ENCODE measurements at places on chromosomes 3 and 15.

GRCh38 chr15:86650094-86650493, 570.4 kb downstream of the AGBL1 start:
- no peak for DNase-seq

GRCh38 chr3:49928481-49929017, 1.1 kb downstream of the MON1A start:
- DNase-seq = no peak

- DNase-seq = no peak
Measured at GRCh38 chr15:47587940-47588802, 129.1 kb upstream of the SEMA6D start.

- DNase-seq = no peak
Measured at GRCh38 chr3:36842275-36842674, 77.9 kb upstream of the DCLK3 start.

DNA sequence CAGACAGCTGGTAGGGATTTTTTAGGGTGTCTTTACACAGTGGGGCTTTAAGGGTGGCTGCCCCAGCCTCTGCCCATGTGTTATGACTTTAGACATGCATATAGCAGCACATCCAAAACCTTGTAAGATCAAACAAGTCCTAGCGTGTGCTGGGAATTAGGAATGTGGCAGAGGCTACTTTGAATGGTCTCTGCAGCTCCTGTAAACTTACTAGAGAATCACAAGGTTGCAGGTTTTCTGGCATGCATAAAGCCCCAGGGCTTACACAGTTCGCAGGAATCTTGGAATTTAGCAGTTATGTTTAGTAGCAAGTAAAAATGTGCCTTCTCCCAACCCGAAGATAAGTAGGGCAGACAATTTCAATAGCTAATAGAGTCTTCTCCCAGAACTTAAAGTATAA, 46.9 kb upstream of the COL6A6 start:
- DNase-seq = no peak

GRCh38 chr3:42755681-42756578, 17.1 kb downstream of the CCDC13 start:
- DNase-seq = no peak

GRCh38 chr15:71811752-71812735, 1.7 kb downstream of the NR2E3 start:
- no peak for DNase-seq

DNA sequence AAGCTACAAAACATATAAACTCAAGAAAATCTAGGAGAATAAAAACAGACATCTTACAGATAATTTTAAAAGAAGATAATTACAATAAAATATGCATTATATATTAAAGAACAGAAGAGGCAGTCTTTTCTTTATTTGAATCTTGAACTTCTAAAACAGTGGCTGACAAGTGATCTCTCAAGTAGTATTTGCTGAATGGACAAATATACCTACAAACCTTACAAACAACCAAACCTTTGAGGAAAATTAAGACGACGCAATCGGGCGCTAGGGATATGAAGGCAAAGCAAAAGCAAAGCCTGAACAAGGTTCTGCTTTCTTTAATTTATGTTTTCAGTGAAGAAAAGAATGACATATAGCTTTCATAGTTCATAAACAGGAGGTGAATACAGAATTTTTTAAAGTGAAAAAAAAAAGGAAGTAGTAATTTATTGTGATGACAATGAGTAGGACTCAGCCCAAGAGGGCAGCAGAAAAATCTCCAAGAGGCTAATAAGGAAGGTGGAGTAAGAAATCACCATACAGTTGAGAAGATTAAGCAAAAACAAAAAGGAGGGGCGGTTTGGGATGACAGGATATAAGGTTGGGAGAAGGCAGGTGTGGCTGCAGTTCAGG, 347.8 kb downstream of the TBC1D5 start:
- DNase-seq = no peak

DNA sequence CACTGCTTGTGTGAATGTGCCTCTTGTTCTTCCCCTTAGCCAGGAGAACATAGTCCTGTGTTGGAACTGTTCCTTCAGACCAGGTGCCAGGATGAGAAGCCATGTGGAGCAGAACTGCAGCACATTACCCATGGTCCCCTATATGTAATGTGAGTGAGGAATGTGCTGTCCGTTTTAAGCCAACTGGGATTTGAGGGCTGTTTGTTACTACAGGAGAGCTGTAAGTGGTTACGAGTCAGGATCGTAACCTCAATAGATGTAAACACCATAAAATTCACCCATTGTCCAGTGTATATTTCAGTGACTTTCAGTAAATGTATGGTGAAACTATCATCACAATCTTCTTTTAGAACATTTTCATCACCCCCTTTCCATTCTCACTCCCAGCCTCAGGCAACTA, 10.1 kb upstream of the SCAP start:
- DNase-seq = no peak

- DNase-seq = no peak
Measured at GRCh38 chr3:98445949-98446406, 17.0 kb upstream of the OR5K1 start.

GRCh38 chr15:57866149-57866736, 159.7 kb downstream of the POLR2M start:
- DNase-seq = peak; percentile 1

DNA sequence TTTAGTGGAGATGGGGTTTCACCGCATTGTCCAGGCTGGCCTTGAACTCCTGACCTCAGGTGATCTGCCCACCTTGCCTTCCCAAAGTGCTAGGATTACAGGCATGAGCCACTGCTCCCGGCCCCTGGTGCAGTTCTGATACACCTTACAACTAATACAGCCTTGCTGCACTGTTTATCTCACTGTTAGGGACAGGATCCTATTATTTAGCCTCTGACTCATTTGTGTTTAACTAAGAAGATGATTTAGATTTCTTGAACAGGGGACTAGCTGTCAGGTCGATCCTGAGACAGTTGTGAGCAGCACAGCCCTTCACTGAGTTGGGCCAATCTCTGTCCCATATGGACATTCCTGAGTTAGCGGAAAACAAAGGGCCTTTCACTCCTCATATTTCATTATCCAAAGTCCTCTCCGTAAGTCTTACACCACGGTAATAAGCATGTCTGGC, 19.2 kb downstream of the GYG1 start:
- no peak for DNase-seq

DNA sequence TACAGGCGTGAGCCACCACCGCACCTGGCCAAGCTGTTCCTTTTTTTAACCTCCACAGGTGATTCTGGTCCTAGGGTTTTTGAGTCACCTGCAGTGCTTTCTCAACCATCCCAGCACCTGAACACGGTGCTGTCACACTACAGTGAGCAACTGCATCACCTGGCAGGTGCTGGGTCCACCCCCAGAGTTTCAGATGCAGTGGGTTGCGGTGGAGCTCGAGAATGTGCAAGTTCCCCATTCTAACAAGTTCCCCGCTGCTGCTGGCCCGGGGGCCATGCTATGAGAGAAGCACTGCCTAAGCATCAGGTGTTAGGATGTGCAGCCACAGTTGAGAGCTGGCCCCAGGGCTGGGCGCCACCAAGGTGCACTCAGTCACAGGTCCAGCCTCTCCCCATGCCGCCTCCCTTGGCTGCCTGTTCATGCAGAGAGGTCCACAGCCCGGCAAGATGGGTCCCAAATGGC, 18.0 kb downstream of the ISG20 start:
- DNase-seq = no peak

DNA sequence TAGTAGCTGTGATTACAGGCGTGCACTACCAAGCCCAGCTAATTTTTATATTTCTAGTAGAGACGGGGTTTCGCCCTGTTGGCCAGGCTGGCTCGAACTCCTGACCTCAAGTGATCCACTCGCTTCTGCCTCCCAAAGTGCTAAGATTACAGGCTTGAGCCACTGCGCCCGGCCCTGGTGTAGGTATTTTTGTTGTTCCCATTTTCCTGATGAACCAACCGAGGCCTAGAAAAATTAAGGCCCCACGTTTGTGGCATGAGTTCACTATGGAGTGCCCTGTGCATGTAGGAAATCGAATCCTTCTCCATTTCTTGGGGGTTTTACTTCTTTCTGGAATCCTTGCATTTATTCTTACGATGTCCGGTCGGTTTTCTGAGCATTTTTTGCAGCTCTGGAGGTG, 14.3 kb upstream of the TATDN2 start:
- no peak for DNase-seq

- peak; percentile 46 for DNase-seq
Measured at GRCh38 chr15:74950078-74950908, 6.3 kb downstream of the RPP25 start.

DNA sequence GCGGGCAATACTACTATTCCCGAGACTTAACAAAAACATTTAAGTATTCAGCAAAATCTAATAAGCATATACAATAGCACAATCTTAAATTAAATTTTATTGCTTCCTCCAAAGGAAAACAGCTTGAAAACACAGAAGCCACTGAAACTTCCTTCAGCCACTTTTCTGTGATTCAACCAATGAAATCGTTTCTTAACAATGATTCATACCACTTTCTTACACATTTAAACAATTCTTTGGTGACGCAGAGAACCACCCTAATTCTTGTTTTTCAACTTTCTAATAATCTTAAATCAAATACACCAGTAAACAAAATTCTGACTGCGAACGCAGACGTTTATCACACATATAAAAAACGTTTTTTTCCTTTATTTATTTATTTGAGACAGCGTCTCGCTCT, 4.1 kb downstream of the TJP1 start:
- no peak for DNase-seq

GRCh38 chr15:92883163-92883875, 16.8 kb upstream of the CHD2 start:
- no peak for DNase-seq

DNA sequence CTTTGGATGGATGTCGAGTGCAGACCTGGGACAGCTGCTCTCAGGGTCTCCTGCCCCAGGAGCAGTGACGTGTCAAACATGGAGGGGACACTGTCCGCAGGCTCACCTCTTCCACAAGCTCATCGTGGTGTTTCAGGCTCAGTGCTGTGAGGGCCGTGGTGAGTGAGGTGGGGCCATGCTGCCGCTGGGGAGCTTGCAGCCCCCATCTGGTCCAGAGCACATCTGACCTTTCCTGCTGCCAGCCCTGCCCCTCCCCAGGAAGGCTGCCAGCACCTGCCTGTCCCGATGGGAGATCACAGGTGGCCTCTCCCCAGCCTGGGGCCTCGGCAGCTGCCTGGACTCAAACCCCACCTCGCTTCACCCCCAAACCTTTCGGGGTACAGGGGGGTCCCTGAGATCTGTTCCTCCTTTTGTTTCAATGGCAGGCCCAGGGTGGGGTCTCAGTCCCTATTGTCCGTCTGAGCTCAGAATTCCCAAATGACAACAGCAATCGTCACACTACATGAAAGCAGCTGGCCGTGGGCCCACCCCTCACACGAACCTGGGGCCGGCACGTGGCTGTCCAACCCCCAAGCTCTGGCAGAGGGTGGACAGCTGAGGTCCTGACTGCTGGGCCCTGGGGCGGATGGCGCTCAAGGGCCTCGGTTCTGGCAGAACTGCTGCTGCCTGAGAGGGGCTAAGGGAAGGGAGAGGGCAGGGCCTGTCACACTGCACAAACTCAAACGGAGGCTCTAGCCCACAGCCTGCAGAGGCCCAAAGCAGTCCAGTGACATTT, 65.0 kb upstream of the RPL32 start:
- no peak for DNase-seq

- DNase-seq = no peak
Measured at GRCh38 chr3:119352034-119352609, 57.9 kb downstream of the ARHGAP31 start.

GRCh38 chr15:27820722-27821121, 278.4 kb downstream of the OCA2 start:
- DNase-seq = no peak
